ENCODE measurements at places on chromosomes 5 and 9.

- DNase-seq, result no peak
These were observed 45.9 kb upstream of the CEMIP2 start for GRCh38 chr9:71814226-71814625.

DNA sequence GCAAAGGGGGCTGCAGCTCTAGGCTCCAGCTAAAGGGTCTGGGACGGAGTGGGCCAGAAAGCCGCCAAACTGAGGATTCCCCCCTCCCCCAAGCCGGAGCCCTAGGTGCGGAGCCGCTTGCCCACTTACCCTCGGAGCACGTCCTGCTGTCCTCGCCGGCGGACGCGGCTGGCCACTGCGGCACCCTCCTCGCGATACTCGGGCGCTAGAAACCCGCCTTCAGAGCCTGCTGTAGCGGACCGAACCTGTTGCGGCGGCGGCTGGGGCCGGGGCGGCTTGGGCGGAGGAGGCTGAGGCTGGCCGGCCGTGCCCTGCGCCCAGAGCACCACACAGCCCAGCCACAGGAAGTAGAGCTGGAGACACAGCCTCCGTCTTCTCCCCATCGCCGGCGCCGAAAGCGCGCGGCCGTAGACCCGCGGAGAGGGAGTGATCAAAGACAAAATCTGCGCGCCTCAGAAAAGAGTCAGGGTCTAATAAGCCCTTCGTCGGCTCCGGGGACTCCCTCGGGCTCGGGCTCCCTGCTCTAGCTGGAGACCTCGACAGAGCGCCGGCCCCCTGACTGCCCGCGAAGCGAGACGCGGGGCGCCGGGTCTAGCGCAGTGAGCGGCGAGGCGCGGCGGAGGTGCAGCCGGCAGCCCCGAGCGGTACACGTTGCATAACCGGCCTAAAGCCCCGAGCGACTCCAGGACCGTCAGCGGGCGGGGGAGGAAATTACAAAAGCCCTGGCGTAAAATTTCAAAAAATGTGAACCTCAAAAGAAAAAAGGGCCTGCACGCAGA lies 635 bp downstream of the FBN2 start:
- DNase-seq, result no peak

- no peak for DNase-seq
These were observed 88.9 kb upstream of the CACNA1B start for GRCh38 chr9:137788561-137789294.

DNA sequence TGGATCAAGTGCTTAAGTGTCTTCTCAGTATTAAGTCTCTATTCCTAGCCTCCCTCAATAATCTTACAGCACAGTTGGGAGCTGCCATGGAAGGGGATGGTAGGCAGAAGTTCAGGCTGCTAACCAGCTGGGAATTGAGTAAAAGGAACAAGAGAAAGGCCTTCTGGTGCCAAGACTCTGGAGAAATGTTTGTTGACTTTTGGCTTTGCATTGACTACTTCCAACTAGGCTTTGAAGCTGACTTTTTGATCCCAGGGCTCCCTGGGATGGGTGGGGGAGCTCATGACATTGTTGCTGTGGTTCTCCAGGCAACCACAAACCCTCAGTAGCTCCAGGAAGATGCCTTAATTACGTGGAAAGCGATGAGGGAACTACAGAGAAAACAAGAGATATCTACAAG lies 85.2 kb upstream of the HTR4 start:
- DNase-seq, result no peak

DNA sequence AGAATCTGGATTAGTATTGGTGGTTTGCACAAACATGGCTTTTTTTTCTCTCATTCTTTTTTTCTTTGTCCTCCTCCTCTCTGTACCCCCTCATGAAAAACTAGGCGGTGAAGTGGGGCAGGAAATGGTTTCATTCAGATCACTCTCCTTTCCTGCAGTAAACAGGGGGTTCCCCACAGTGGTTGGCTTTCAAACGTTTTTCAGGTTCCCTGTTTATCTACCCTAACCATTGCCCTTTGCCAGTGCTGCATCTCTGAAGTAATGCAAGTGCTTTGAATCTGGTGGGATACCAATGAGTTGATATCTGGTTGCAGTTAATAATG lies 29.8 kb downstream of the NR4A3 start:
- DNase-seq, result no peak

DNA sequence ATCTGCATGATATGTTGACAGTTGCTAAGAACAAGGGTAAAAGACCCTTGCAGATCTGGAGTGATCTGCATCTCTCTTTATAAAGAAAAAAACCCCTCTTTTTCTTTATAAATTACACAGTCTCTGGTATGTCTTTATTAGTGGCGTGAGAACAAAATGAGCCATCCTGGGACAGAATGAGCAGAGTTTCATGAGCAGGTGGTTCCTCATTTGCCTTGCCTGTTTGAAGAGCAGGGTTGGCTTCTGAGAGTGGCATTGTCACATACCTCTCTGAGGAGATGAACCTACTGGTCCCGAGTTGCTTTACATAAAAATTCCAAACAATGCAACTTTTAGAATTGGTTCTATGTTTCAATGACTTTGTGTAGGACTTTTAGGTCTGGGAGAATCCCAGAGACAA lies 94.3 kb downstream of the INSYN2B start:
- no peak for DNase-seq

GRCh38 chr5:31937703-31938102 lies 236.4 kb downstream of the GOLPH3 start:
- DNase-seq, result no peak

DNA sequence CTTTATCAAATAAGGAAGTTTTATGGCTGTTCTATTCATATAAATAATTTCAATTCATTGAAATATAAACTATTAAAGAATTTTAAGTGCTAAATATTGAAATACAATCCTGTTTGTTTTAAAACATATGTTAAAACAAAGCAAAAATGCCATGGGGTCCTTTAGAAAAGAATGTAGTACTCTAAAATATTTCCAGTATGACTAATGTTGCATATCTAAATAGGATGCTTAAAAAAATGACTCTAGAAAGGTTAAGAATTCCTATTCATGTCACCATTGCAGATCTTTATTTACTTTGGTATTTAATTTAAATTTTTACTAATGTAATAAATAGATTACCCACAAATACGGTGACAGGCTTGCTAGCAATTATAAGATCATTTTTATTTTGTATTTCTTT lies 132.3 kb downstream of the ZNF608 start:
- no peak for DNase-seq

- no peak for DNase-seq
These were observed 73.6 kb upstream of the MAMDC2 start for GRCh38 chr9:69970001-69970533.

- DNase-seq, result no peak
These were observed 27.9 kb downstream of the AMBP start for GRCh38 chr9:114050226-114050568.

GRCh38 chr5:76085243-76085579 lies 2.0 kb downstream of the SV2C start:
- no peak for DNase-seq

GRCh38 chr5:113250341-113250953 lies 184.3 kb downstream of the TSSK1B start:
- DNase-seq, result no peak

DNA sequence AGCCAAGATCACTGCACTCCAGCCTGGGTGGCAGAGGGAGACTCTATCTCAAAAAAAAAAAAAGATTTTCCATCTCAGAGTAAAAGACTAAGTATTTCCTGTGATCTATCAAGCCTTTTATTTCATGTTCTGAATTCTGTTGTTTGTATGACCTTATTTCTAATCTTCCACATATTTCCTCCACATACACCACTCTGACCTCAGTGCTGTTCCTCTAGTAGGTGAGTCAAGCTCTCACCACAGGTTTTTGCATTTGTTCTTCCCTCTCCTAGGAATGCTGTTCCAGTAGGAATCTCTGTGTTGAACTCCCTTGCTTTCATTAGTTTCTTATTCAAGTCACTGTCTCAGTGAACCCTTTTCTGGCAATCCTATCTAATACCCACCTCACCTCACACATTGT lies 68.1 kb downstream of the INVS start:
- DNase-seq, result no peak

DNA sequence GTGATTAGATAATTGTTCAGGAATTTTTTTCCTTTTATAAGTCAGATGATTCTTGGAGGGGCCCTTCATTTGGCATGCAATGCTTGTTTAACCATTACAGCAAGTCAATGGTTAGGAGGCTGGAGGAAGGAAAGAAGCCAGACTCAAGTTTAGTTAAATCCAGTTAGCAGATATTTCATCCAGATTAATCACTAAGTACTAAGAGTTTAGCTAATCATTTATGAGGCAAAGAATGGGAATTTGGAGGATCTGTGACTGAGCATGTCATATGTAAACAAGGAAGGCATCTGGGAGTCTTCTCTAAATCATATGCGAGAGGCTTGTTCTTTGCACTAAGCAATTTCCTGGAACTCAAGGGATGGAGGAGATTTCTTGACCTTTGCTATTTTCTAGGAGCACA lies 145.3 kb upstream of the SGCD start:
- no peak for DNase-seq

DNA sequence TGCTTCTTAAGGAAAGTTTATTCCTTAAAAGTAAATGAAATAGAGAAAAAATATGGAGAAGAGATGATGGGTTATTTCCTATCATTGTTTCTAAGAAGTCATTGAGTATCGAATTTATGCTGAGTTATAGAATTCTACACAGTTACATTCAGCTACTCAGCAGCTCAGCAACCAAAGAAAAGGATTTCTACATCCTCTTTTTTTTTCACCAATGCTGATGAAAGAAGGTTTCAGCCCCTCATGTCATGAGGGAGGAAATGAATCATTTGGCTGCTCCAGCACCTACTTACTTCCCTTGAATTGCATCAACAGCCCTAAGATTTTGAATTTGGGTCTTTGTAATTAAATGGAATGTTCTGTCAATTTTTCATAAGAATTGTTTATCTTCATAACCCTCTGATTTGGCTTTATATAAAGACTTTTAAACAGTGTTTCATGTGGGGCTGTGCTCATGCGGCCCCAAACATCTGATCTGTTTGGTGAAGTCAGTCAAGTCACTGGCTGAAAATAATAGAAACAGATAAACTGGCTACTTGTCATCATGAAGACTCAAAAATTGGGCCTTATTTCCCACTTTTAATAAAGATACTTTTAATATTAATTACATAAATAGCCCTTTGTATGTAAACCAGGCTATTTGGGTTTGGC lies 18.5 kb upstream of the SNX2 start:
- no peak for DNase-seq

DNA sequence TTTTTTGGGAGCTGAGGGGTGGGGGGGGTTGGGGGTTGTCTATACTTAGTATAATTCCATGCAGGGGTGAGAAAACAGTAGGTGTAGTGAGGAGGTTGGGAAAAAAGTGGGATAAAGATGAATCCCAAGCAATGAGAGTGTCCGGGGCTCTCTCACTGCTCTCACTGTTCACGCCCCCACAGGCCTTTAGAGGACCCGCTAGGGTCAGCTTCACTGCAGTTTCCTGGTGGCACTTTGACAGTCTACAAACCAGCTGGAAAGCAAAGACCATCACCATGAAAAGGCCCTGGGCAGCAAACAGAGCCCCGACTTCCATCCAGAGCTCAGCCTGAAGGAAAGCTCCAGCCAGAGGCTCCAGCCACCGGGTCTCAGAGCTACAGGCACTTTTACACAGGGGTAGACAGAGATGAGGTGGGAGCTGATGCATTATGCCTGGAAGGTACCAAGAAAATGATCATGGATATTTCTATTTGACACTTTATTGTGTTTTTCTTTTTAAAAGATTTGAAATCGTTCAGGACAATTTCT lies 355.1 kb downstream of the ADAMTS6 start:
- no peak for DNase-seq

GRCh38 chr9:118059484-118060278 lies 355.5 kb downstream of the TLR4 start:
- no peak for DNase-seq

DNA sequence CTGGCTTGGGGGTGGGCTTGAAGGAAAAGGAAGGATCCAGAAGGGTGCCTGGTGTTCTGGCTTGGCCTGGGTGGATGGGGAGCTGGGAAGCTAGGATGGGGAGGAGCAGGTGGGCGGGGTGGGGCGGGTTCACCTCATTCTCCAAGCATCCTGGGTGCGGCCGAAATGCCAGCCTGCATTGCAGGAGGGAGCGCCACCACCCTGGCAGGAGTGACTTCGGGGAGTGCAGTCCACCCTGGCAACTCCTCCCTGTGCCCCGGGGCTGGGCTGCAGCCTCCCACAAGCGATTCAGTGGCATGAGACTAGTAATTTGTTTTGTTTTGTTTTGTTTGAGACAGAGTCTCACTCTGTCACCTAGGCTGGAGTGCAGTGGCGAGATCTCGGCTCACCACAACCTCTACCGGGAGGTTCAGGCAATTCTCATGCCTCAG lies 5.5 kb downstream of the TTC16 start:
- no peak for DNase-seq

GRCh38 chr5:119816055-119816454 lies 186.7 kb downstream of the FAM170A start:
- DNase-seq, result no peak

DNA sequence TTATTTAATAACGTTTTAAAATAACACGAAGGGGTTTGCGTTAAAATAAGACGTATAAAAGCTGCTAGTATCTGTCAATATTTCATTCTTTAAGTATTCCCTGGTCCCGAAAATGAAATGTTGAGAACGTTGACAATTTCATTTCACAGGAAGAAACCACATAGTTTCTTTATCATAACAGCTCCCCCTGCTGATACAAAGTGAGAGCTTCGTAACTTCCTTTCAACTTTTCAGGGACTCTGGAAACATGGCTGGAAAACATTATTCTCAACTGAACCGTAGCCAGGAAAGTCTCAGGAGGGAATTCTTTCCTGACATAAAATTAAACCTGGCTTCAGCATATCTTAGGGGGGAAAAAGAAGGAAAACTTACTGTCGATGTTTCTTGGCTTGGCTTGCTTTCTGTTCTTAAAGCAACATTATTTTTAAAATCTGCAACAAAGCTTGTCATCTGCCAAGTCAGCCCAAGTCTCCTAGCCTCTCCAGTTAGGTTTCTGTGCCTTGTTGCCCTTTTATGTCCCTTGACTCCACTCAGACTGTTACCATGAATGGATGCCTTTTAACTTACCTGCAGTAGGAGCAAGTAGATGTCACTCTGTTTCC lies 122.9 kb upstream of the DAB2 start:
- DNase-seq, result no peak

DNA sequence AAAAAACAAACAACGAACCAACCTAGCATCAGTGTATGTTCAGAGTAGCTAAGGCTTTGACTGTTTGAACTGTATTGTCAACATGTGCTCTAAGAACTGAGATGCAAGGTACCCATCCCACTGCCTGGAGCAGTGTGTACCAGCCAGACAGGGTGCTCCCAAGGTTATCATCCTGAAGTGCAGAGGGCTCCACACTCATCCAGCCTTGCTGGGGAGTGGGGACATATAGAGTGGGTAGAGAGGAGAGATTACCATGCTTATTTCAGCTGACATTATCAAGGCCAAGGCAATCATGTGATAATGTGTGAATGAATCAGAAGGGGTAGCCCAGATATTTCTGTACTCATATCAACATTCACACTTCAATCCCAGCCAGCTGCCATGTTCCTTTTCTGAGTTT lies 68.7 kb upstream of the ZNF622 start:
- no peak for DNase-seq

DNA sequence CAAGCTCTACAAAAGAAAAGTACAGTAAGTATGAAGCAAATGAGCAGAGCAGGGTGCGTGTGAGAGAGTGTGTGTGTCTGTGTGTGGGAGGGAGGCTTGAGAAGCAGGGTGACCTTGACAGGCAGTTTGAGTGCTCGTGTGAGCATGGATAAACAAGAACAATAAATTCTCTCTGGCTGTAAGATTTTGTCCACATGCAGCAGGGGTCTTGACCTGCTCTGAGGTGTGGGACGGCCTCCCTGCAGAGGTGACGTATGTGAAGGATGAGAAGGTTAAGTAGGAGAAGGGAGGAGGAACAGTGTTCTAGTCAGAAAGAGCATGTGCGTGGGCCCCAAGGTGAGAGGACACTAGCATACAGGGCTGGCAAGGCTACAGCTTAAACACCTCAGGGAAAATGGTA lies 49.0 kb downstream of the SPTLC1 start:
- no peak for DNase-seq
